Camera-type eye (tissue), 1 donor: ENCODE measurements at places on chromosomes 11 and 22. TPM values are rescaled to one million over a fixed set of nuclear protein-coding genes. Genes with fewer than 3 reads are reported as not detected.

GAL3ST1 gene
- total RNA-seq, result 2.7 TPM

AP1B1 gene
- total RNA-seq, result 50.9 TPM

TRPC6 gene
- 11.6 TPM for total RNA-seq

RRP7A gene
- total RNA-seq, result 26.6 TPM

TSKU gene
- total RNA-seq, result 31.2 TPM

CFL1 gene
- total RNA-seq, result 451 TPM

PAX6 gene
- total RNA-seq, result 273 TPM

ROBO4 gene
- total RNA-seq, result 17.7 TPM

FUT4 gene
- total RNA-seq, result 10.7 TPM

MS4A2 gene
- total RNA-seq, result 1.5 TPM

SERPIND1 gene
- 0.38 TPM for total RNA-seq

OVCH2 gene
- total RNA-seq, result not detected

HOATZ gene
- not detected for total RNA-seq

PELI3 gene
- total RNA-seq, result 13.6 TPM

CHST1 gene
- total RNA-seq, result 5.6 TPM

BCR gene
- 45.7 TPM for total RNA-seq

TNNT3 gene
- total RNA-seq, result 154 TPM

MRGPRF gene
- 14.6 TPM for total RNA-seq
